NCI-H1417 treated with DMSO at 0.1 percent for 48 hours (cell line): ENCODE measurements at places on chromosomes 3 and 15.

DNA sequence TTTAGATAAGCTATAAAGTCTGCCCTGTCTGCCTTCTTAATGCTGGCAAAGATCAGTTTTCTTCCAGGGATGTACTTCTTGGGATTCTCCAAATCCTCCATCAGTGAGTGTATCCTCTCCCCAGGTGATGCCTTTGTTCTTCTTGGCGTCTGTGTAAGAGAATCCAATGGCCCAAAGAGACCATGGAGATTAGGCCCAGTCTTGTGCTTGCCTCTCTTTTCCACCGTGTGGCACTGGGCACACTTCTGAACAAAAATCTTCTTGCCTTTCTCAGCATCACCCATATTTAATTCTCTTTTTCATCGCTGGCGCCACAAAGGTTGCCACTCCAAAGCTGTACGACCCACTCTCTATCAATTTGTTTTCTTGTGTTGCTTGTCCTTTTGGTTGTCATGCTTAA lies 32.2 kb upstream of the TAMM41 start:
- no peak for DNase-seq

GRCh38 chr3:49158103-49158709 lies 7.9 kb downstream of the CCDC71 start:
- DNase-seq: no peak

DNA sequence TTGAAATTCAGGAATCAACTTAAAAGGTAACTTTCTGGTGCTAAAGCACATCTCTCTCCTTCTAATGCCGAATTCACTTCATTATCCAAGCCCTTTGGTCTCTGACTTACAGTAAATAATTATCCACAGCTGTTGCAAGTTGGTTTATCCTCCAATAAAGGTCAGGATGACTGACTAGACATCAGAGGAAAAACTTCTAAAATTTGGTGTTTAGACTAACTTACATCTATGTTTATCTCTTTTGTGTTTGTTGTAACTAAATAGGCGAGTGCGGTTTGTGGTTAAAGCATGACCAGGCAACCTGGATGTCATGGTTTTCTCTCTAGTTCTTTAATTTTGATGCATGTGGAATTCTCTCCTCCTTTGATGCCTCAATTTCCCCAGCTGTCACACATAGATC lies 237.4 kb upstream of the LRTM1 start:
- DNase-seq: no peak

DNA sequence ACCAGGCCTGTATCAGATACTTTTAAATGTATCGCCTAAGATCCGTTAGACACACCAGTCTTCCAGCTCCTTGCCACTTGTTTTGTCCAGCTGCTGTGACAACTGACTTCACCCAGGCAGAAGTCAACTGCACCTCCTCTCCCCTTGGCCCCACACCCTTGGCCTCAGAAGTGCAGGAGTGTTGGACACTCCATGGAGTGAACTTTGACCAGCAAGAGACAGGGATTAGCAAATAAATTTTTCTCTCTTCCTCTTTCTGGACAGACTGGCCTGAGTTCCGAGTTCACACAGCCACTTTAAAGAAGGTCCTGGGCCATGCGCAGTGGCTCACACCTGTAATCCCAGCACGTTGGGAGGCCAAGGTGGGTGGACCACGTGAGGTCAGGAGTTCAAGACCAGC lies 2.9 kb upstream of the CLN6 start:
- no peak for DNase-seq

DNA sequence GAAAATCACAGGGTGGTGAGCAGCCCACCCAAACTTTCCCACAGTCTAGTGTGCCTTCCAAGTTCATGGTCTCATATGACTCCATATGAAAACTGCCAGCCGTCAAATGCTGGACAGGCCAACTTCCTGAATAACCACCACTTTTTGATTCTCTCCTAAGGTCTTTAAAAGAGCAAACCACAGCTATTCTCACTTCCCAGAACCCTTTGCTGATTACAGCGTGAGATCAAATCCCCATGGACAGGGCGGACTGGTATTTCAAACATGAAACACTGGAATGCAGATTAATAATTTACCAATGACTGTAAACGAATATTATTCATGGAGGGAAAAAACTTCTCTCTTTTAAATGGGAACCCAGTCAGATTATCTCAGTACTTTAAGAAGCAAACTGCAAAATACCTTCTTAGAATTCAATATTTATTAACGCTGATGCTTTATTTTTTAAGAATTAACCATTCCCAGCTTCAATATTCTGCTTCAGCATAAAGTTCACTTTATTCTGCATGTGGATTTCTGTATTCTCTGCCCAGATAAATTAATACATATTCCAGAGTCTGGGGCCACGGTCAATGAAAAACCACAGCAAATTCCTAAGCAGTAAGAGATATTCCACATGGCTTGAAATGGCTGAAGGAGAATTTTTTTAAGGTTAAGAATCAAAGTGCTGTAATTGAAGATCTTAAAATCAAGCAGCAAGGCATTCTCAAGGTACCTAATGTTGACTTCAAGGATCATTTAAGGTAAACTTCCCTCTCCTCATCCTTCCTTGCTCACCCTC lies 42.9 kb downstream of the MYO1E start:
- no peak for DNase-seq

DNA sequence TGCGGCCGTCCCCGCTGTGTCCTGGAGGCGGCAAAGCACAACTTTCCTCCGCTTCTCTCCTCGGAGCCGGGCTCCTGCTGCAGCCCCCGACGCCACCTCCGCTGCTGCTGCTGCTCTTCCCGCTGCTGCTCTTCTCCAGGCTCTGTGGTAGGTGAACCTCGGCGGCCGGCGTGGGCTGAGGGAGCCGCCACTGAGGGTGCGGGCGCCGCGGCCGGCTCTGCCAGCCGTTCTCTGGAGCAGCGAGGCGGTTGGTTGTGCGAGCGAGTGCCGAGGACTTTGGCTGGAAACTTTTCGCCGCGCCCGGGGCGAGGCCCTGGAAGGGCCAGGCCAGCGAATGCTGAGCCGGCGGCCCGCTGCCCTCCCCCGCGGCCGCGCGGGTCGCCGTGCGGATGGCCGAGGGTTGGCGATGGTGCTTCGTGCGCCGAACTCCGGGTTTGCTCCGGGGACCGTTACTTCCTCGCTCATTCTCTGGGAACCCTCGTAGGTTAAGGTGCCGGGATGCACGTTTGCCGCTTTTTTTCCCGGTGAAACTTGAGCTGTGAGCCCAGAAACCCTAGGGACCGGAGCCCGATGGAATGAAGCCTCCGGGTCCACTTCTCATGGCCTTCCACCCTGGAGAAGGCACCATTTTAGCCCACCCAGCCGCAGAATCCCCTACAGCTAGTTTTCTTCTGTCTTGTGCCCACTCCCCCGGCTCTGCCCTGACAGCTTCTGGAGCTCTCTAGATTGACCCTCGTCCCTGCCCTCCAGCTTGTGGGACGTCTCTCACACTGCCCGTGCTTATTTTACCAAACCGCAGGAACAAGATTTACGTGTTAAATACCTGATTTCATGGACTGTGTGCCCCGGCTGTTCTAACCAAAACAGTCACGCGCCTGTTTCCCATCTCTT lies 660 bp downstream of the NECTIN3 start:
- DNase-seq: no peak
